H4 (cell line): ENCODE measurements at places on chromosomes 1 and 21. TPM values are rescaled to one million over a fixed set of nuclear protein-coding genes. Genes with fewer than 3 reads are reported as not detected.
A peak's percentile ranks its signal among the peaks of the same experiment; 100 is the strongest.

Gene SFN
- total RNA-seq, result 0.53 and 1.0 TPM in 2 replicates

Gene NENF
- total RNA-seq, result 65.3 and 74.8 TPM in 2 replicates

Gene MPC2
- 52.2 and 78.9 TPM in 2 replicates for total RNA-seq

Gene SLAMF7
- total RNA-seq, result 1.8 and 2.5 TPM in 2 replicates

Gene RHEX
- not detected in 2 replicates for total RNA-seq

Gene ETV3L
- not detected in 2 replicates for total RNA-seq

Gene CD48
- total RNA-seq, result not detected in 2 replicates

GRCh38 chr1:115505148-115505571, 136.6 kb upstream of the VANGL1 start:
- no peak for DNase-seq

- DNase-seq, result no peak
Measured at GRCh38 chr1:31650161-31651088, 5.7 kb upstream of the PEF1 start.

GRCh38 chr1:53546409-53547155, 87.4 kb downstream of the DMRTB1 start:
- DNase-seq, result no peak

- no peak for DNase-seq
Measured at GRCh38 chr1:25055961-25056360, 125.9 kb upstream of the RUNX3 start.

- no peak for DNase-seq
Measured at GRCh38 chr1:221457685-221458446, 284.0 kb downstream of the DUSP10 start.

DNA sequence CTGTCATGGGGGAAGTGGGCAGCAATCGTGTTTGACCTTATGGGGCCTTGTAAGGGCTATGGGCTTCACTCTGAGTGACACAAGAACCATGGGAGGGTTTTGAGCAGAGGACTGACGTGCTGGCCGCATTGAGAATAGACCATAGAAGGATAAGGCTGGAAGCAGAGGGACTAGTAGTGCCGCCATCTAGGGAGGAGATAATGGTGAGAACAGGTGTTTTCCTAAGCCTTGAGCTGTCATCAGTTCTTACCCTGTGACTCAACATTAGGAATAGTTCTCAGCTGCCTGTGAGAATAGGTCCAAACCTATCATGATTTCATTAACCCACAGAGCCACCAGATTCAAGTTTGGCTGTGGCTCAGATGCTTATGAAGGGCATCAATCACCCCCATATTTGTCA, 228.5 kb downstream of the CACNA1E start:
- no peak for DNase-seq

DNA sequence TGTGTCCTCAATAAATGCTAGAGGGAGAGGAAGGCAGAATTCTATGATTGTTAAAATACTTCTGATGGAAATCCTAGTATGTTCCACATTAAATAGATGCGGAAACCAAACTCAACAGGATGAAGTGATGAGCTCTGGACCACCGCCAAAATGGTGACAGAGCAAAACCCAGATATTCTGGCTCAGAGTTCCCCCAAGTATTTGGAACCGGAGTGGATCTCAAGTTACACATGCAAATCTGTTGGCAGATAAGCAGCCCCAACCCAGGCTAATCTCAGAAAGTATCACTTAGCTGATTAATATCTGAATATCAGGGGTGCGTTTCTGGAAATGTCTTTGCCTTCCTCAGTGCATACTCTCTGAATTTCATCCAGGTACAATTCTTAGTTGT, 17.4 kb upstream of the GRHL3 start:
- no peak for DNase-seq

DNA sequence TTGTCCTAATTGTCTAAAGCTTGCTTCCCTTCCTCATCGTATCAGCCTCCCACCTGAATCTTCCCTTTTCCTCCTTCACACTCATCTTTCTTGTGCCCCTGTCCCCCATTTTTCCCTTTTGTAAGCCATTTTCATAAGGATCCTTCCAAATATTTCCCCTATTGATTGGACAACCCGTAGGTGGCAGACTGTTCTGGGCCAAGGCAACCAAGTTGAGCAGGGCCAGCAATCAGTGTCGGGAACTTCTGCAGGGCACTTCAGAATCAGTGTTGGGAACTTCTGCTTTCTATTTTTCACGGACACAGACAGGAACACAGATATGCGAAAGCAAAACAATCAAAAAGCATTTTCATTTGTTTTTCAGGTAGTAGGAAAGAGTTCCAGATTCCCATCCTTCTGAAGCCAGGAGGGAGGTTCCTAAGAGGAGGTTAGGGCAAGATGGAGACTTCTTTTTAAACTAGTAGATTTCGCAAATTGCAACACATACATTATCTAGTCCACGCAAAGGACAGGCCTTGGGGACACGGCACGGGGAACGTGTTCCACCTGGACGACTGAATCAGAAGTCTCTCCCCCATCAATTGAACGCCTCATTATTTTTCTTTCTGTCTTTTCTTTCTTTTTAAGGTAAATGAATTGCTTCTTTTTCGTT, 691 bp upstream of the MPZL1 start:
- peak; percentile 51 for DNase-seq

DNA sequence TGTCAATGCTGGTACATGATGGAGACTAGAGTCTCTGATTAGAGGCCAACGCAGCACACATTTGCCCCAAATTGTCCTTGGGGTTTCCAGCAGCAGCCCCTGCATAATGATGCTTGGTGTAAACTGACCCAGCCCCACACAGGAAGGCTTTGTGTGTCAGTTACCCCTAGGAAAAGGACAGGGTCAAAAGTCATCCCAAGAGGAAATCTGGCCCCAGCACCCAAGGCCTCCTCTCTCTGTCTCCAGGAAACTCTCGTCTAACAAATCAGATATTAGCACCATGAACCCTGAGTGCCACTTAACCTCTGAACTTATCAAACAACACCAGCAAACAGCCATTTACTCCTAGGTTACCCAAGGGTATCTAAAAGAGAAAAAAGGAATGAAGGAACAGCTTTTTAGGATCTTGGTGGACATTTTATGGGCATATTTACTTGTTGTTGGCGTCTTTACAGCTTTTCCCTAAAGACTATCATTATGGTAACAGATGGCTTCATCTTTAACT, 84.5 kb downstream of the PSMG1 start:
- no peak for DNase-seq

- no peak for DNase-seq
Measured at GRCh38 chr1:14403961-14404645, 194.4 kb upstream of the KAZN start.

GRCh38 chr1:17273096-17273495, 24.2 kb downstream of the PADI3 start:
- no peak for DNase-seq

DNA sequence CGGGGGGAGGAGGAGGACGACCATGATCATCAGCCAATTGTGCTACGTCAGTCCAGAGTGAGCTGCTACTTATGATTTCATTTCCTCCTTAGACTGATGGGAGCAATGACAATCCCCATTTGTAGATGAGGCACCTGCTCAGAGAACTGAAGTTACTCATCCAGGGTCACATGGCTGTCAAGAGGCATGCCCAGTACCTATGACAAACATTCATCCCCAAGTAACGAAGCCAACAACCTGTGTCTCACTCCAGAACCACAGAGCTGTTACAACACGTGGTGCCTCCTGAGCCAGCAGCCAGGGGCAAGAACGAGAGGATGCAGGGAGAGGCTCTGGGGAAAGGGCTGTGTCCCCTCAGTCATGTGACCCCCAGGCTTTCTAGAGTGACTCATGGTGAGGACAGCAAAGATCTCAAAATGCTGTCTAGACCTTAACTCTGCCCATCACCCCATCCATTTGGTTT, 93.6 kb downstream of the SIM2 start:
- peak; percentile 29 for DNase-seq

GRCh38 chr1:241592273-241592958, 47.8 kb downstream of the CHML start:
- DNase-seq, result peak; percentile 39

GRCh38 chr21:25562660-25563059, 44.6 kb downstream of the MRPL39 start:
- no peak for DNase-seq

- DNase-seq, result no peak
Measured at GRCh38 chr1:106534612-106535011, 521.9 kb upstream of the PRMT6 start.

- no peak for DNase-seq
Measured at GRCh38 chr21:42650033-42650370, 3.4 kb upstream of the PDE9A start.

DNA sequence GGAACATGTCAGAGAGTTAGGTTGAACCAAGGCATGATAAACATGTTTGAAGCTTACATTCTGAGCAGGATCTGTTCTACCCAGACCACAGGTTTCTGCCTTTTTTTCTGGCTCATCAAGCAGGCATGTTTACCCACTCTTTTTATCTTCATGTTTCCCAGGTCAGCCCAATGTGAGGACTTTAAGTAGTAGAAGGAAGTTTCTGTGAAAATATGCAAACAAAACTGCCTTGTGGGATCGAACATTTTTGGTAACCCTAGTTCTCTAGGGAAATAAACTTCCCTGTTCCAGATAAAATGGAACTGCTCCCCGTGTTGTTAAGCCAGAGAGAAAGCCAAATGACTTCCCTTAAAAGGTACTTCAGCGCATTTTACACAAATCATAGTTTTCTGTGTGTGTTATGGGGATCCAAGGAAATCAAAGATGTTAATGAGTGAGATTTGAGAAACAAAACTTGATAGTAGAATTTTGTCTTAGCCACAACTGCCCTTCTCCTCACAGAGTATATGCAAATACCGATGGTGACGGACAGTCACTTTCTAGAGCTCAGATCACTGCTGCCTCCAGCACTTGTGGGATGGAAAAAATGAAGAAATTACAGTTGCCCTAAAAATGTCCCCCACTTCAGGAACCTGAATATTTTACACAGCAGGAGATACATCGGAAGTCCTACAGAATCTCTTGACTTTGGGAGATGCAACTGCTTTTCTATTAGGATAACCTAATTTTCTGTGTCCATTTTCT, 765 bp upstream of the HIPK1 start:
- DNase-seq, result no peak

DNA sequence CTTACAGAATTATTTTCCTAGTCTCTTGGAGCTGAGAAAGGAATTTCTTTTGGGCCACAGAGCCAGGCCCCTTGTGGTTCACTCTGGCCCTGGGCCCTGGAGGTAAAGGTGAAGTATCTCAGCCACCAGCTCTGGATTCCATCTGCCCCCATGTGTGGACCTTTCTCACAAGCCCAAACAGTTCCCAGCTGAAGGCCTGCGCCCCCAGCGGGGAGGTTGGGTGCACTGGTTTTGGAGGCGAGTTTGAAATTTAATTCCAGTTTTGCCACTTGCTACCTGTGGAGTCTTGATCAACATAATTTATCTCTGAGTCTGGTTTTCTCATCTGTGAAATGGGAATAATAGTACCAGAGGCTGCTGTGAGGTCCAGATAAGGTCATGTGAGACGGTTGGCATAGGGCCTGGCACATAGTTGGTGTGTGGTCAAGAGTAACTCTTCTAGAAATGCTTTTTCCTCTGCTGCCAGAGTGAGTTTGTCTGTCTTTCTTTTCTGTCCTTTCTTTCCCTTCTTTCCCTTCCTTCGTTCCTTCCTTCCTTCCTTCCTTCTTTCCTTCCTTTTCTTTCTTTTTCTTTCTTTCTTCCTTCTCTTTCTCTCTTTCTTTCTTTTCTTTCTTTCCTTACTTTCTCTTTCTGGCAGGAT, 6.1 kb downstream of the AGTRAP start:
- no peak for DNase-seq

DNA sequence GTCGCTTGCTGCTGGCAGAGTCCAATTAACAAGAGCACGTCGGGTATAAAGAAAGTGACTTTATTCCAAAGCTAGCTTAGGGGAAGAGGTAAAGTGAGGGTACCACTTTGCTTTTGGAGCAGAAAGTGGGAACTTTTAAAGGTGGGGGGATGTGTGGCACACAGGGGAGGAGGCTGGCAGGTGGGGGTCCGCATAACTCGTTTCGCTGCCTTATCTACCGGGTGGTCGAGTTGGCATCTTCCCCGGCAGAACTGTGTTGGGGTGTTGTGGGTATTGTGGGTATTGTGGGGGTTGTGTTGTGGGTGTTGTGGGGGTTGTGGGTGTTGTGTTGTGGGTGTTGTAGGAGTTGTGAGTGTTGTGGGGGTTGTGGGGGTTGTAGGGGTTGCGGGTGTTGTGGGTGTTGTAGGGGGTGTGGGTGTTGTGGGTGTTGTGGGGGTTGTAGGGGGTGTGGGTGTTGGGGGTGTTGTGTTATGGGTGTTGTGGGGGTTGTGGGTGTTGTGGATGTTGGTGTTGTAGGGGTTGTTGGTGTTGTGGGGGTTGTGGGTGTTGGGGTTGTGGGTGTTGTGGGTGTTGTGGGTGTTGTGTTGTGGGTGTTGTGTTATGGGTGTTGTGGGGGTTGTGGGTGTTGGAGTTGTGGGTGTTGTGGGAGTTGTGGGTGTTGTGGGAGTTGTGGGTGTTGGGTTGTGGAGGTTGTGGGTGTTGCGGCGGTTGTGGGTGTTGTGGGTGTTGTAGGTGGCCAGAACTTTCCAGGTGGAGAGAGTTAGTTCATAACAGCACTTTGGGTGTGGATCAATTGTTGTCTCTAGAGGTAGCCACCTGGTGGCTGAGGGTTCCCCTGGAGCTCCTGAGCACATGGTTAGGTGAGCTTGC, 52.7 kb downstream of the AGPAT3 start:
- no peak for DNase-seq

- no peak for DNase-seq
Measured at GRCh38 chr1:66270119-66270812, 263.7 kb upstream of the SGIP1 start.

DNA sequence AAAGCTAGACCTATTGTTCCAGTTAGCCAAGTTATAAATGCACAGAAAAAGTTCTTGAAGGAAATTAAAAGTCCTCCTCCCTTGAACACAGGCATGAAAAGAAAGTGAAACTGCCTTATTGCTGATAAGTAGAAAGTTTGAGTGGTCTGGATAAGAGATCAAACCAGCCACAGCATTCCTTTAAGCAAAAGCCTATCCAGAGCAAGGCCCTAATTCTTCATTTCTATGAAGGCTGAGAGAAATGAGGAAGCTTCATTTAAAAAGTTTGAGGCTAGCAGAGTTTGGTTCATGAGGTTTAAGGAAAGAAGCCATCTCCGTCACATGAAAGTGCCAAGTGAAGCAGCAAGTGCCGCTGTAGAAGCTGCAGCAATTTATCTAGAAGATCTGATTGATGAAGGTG, 2.7 kb upstream of the SSX2IP start:
- DNase-seq, result no peak

GRCh38 chr1:26289158-26290059, 9.5 kb downstream of the SH3BGRL3 start:
- DNase-seq, result no peak
